NCI-H2029 treated with DMSO at 0.1 percent for 48 hours (cell line): ENCODE measurements at places on chromosomes 6 and 20.

DNA sequence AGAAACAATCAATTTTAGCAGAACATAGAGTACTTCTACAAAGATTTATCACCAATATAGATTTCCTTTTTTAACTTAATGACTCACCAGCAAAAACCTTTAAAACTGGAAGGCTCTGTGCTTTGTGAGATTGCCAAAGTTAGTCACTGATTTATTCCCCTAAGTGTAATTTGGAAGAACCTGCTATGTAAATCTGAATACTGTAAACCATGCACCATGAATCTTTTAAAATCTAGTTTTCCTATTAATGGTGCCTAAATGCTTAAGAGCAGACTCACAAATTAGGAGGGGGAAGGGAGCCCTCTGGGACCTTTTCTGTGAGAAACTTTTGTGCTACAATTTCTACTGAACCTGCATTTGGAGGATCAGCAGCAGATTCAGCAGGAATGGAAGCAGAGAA lies 57.8 kb upstream of the PNRC1 start:
- DNase-seq = no peak

DNA sequence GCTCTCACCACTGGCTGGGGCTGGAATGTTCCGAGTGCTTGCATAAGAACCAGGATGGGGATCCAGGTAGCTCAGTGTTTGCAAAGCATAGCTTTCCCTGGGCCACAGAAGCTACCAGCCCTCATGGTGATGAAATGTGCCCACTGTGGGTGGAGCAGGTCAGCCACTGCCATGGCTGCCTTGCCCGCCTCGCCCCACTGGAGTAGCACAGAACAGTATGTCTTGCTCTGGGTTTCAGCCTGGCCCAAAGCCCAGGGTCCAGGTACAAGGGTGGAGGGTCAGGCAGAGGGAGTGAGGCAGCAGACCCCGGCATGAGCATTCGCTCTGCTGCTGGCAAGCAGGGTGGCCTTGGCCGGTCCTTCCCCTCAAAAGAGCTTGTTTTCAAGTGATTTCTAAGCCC lies 34.7 kb downstream of the KCNK17 start:
- DNase-seq = no peak

DNA sequence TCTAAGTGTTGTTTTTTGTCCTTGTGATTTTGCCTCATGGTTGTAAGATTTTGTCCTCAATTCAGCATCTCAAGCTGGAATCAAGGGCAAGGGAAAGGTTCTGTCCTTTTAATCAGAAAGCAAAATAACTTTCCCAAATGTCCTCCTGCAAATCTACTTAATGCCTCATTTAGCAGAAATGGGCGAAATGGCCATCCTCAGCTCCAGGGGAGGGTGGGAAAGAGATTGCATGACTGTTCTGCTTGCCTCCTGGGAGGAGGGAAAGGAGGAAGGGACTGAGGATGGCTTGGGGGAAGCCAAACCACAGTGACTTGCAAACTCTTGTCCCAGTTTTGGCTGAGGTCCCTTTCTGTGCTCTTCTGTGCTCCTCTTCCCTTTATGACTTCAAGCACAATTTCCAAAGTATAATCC lies 43.4 kb downstream of the TNFAIP3 start:
- no peak for DNase-seq

DNA sequence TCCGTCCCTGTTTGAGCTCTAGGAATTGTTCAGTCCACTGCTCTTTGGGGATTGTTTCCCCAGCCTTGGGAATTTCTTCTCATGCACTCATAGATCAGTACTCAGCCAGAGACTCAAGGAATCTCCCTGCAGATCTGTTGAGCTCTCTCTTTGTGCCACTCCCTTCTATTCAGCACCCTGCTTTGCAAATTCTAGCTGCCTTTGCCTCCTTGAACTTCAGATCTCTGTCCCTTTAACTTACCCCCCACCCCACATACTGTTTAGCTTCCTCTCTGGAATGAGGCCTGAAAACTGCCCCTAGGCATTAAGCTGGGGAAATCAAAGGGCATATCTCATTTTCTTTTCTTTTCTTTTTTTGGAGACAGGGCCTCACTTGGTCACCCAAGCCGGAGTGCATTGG lies 30.5 kb downstream of the QRSL1 start:
- DNase-seq = no peak

DNA sequence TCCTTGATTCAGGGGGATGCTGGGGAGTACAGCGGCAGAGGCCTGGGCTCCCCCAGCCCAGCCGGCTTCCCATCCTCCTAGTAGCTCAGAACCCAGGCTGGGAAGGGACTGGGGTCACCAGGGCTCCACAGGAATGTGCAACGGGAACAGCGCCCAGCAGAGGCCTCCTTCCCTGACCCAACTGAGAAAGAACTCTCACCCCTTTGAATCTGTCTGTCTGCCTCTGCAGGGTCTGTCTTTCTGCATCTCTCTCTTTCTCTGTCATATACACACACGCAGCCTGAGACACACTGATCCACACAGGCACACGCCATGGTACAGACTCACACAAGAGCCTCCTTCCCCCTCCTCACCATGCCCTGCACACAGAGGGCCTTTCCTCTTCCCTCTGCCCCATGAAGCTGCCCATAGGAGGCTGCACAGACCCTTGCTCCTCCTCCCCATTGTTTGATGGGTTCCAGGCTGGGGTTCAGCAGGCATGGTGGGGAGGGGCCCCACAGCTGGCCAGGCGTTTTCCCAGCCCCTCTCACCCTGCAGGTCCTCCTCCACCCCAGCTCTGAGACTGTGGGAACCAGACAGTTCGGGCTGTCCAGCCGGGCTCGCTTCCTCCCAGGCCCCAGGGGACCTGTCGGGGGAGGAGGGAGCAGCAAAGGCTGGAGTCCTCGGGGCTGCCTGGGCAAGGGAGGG lies 2.8 kb downstream of the FOXS1 start:
- DNase-seq = no peak

DNA sequence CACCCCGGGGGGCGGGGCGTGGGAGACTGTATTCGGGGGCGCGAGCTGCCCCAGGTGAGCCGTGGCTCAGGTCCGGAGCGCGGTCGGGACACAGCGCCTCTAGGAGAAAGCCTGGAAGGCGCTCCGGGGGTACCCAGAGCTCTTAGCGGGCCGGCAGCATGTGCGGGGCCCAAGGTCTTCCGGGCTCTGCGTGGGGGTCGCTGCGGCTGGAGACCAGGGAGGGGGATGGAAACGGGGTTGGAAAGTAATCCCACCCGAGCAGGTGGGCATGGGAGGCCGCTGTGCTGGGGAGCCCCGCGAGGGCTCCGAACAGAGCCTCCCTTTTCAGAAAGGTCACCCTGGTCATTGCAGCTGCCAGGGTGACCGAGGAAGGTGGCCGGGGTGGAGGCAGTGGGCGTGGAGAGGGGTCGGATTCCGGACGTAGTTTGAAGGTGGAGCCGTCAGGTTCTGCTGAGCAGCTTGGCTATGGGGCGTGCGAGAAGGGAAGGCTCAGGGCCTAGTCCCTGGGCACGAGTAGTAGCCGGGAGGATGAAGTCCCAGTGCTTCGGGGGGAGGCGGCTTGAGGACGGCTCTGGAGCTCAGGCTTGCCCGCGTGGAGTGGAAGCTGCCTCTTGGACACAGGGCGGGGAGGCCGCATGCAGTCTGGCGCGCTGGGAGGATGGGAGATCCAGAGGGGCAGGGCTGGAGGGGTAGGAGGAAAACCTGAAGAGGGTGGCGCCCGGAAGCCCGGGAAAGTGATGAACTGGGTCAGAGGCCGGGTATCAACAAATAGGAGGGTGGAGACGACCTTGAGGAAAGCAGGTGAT lies at the start of gene SIRT5:
TSS of gene SIRT5 (plus strand) at position 31 of the 806 bp plus-strand sequence. CDS start 9,510 bp downstream, outside the sequence.
- DNase-seq = peak; percentile 99

DNA sequence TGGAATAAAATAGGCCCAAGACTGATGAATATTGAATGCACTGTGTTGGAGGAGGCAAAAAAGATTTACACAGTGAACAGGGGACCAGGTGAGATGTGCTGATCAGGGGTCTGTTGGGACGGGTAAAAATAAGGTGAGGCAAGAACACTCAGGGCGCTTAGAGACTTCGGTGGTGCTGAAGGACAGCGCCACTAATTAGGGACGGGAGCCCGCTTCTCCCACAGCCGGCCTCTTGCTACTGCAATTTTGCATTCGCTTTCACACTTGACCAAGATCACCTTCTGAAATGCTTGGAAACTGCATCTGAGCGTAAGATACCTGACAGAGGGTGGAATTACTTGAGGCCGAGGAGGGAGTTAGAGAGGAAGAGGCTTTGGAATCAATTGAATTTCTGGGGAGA lies 7.3 kb downstream of the TFAP2D start:
- DNase-seq = no peak

DNA sequence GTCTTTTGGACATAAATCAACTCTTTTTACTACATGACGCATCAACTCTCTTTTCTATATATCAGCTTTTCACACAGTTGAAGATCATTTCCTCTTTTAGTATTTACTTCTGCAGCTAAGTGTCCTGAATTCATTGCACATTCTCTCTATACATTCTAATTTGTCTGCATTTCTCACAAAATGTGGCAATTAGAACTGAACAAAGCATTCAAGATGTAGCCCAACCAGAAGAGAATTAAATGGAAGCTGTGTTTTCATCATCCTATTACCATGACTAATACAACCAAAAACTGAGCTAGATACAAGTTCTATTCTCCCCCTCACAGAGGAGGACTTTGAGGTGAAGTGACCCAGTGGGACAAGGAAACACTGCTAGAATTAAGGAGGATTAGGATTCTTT lies 86.9 kb downstream of the PLCG1 start:
- DNase-seq = no peak

DNA sequence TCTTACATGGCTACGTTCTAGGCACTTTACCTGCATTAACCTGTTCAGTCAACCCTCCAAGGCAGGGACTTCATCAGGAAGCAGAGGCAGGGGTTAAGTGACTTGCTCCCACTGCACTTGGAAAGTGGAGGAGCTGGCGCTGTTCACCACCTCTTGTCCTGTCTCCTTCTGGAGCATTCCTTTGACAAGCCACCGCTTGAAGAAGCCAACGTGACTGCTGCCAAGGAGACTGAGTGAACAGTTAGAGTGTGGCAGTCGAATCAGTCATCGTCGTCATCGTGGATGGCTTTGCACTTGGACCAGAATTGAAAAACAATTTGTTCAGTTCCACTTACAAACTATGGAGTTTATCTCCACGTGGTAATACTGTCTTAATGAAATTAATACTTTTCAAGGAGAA lies 60.9 kb downstream of the TULP4 start:
- DNase-seq = no peak

DNA sequence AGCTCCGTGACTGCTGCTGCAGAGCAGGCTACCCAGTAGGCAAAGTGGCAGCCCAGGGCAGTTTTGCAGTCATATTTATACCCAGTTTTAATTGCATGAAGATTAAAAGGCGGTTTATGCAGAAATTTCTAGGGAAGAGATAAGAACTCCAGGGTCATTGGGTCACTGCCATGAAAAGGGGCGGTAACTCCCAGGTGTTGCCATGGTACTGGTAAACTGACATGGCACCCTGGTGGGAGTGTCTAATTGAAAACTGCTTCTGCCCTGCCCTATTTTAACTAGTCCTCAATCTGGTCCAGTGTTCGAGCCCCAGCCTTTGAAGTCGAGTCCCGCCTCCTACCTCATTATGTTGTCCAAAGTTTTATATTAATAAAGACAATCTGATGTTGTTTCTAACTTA lies 75.0 kb upstream of the FUCA2 start:
- DNase-seq = no peak

DNA sequence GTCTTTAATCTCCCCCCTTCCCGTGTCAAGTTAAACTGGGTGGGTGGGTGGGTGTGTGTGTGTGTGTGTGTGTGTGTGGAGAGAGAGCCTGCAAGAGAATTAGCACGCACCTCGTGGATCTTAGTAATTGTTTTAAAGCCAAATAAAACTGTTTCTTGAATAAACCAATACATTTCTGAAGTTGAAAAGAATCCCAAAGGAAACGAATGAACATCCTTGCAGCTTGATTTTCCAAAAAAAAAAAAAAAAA lies 381 bp upstream of the BICRAL start:
- DNase-seq = no peak

- no peak for DNase-seq
Measured at GRCh38 chr6:2565499-2565898, 185.2 kb downstream of the MYLK4 start.

DNA sequence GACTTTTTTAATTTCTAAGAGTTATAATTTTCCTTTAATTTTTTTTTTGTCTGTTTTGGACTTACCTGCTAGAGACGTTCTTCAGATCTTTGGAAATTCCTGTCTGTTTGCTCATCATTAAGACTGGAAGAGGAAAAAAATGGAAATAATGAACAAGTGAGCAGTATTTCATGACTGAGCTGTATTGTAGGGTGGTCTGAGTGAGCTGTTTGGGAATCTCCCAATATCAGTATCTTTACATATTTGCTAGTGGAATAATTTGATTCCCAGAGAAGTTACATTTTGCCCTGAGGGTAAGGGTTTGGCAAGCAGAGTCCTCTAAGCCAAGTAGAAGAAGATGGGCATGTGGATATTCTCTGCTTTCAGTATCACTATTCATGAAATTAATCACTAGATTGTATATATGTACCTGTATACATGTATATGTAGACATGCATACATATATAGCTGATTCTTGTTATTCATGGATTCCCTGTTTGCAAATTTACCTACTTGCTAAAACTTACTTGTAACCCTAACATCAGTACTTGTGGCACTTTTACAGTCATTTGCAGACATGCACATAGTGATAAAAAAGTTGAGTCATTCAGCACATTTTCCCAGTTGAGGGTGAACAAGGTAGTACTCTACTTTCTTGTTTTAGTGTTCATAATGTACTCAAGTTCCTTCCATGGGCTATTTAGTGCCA lies 13.5 kb downstream of the ZC2HC1B start:
- no peak for DNase-seq

DNA sequence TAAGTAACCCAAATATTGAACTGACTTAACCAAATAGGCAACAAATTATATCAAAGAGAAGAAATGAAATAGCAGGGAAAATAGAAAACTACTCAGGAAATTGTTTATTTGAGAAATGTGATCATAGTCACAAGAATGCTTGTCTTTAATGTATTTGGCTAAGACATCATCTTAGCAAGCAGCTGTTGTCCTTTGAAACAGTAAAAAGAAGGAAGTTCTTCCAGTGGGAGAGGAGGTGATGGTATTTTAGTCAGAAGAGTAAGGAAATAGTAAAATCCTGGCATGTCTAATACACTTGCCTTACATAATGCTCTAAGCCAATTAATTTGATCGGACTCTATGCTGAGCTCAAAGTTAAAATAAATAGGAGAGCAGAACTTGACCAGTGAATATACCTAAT lies 126.5 kb downstream of the EPM2A start:
- DNase-seq = no peak

- no peak for DNase-seq
Measured at GRCh38 chr6:52243282-52243893, 912 bp downstream of the IL17F start.
